ENCODE measurements at places on chromosomes 13 and 19.

GRCh38 chr13:20473139-20473538 is 52.5 kb downstream of the CRYL1 start:
- DNase-seq: no peak

DNA sequence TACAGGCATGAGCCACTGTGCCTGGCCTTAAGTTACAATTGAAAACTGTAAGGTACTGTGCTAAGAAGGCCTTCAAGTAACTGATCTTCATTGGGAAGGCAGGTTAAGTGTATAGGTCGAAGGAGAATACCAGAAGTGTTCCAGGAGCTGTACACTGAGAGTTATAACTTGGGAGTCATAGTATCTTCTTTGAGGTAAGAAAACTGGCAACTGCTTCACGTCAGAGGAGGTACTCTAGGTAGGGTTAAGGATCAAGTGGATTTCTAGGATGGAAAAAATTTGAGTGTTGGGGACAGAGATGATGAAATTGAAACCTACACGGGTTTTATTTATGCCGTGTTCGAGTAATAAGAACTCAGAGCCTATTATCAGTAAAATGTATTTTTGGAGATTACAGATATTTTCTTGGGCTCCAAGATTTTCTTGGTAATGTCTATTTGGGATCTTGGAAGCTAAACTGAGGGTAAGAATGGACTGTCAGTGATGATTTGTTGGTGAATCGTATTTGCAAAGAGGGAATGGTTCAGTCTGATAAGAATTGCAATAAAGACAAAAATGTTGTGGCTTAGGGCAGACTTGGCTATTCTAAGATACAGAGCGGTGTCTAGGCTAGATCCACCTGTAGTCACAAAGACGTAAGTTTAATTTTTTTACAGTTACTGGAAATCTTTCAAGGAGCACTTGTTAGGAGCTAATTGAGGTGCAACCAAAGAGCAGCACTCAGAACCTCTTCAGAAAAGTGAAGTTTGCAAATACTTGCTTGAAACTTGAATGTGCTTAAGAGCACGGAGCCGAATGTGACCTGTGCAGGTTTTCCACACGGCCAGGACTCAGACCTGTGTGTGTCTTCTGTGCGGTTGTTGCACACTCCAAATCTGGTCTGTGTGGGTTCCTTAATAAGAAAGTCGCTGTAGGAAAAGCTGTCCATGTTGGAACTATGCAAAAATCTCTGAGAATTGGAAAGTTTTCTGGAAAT is 102.5 kb downstream of the URI1 start:
- no peak for DNase-seq

DNA sequence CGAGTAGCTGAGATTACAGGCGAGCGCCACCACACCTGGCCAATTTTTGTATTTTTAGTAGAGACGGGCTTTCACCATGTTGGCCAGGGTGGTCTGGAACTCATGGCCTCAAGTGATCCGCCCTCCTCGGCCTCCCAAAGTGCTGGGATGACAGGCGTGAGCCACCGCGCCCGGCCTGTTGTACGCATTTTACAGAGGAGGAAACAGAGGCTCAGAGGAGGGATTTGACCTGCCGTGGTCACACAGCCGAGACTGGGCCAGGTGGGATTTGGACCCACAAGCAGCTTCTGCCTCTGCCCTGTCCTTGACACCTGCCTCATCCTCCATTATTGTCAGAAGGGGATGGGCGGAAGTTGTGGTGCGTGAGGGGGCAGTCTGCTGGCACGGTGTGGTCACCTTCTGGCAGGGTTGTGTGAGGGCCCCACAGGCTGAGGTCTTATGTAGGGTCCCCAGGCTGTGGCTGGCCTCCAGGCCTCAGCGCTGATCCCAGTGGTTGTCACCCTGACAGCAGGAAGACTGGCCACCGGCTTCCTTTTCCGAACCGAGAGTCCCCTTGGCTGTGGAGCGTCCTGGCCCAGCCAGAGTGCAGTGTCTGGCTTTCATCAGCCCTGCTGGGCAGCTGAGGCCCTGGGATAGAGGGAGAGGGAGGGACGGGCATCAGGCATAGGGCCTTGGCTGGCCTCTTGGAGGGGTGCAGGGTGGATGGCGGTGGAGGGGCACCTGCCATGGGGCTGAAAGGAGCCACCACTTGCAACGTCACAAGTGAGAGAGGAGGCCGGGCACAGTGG is 20.3 kb downstream of the NFIC start:
- DNase-seq: no peak

GRCh38 chr19:50693064-50693975 is 26.3 kb downstream of the SHANK1 start:
- no peak for DNase-seq

- no peak for DNase-seq
Measured at GRCh38 chr13:51781246-51782022, 22.5 kb downstream of the DHRS12 start.

GRCh38 chr13:91716436-91717065 is 318.1 kb downstream of the GPC5 start:
- no peak for DNase-seq

- DNase-seq: no peak
Measured at GRCh38 chr13:76725211-76725610, 161.0 kb downstream of the KCTD12 start.

GRCh38 chr19:55247621-55248099 is 11.2 kb downstream of the PPP6R1 start:
- DNase-seq: no peak

DNA sequence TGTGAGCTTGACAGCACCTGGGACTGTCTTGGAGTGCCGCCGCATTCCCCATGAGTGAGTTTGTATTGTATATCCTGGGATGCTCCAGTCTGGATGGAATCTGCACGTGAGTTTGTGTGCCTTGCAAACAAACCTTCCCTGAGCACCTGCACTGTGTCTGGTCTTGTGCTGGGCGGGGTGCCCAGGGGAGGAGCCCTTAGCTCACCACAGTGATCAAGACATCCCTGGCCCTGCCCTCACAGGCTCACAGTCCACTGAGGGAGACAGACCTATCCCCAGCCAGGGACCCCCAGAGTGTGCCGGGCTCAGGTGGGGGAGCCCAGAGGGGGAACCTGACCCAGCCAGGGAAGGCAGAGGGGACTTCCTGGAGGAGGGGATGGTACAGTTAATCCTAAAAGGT is 1.7 kb upstream of the BCAM start:
- DNase-seq: no peak

DNA sequence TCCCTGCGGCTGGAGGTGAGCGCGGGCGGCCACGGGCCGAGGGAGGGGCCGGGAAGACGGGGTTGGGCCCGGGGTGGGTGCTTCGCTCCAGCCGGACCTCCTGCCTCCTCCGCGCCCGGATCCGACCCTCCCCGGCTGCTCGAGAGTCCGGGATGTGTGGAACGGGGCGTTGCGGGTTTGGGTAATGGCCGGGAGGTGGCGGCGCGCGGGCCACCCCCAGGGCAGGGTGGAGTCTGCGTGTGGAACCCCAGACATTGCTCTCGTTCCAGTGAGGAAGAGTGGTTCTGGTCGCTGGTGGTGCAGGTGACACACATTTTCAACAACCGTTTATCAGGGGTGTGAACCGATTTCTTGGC is 38.8 kb downstream of the ARHGEF7 start:
- DNase-seq: no peak

DNA sequence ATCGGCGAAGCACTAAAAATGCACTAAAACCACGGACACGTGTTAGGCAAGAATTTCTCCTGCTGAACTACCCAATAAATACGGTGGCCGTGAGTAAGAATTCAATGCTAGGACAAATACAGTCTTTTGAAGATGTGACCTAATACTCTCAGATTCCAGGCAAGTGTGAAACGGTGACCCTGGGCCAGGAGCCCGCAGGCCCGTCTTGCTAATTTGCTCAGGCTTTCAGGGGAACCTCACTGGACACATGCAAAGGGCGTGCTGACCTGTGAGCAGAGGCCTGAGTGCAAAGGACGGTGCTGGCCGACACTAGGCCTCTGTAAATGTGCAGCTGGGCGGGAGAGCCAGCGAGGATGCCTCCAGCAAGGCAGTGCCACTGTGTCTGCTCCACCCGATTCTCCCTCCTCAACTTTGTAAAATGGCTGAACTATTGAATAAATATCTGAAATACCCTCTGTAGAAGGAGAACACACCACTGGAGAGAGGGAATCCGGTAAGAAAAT is 70.1 kb downstream of the STK24 start:
- no peak for DNase-seq

GRCh38 chr13:112978561-112979405 is 9.8 kb downstream of the MCF2L start:
- DNase-seq: no peak

DNA sequence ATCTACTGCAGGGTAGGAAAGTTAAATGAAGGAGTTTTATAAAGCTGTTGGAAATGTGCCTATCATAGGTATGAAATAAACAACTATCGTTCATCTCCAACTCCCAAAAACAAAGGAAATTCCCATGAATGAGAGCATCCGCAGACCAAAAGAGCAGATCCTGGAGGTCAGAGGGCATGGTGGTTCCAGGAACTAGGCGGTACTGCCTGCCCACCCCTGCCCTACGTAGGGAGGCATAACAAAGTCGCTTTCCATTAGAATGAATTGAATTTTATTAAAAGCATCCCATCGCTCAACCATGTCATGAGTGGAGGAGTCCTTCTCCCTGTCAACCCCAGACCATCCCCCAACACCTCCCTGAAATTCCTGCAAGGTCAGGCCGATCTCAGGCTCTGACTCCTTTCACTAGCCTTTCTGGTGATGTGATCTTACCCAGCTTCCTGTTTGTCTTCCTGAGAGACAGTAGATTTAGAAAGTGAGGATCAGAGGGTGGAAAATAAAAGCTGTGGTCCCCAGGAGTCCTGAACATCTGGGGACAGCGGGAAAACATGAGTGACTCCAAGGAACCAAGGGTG is at the start of gene CLEC4M:
TSS of gene CLEC4M (plus strand) at position 525 of the 575 bp plus-strand sequence. CDS start at position 549, 24 bp downstream.
- no peak for DNase-seq

- DNase-seq: no peak
Measured at GRCh38 chr19:55685776-55686175, 10.8 kb downstream of the EPN1 start.

DNA sequence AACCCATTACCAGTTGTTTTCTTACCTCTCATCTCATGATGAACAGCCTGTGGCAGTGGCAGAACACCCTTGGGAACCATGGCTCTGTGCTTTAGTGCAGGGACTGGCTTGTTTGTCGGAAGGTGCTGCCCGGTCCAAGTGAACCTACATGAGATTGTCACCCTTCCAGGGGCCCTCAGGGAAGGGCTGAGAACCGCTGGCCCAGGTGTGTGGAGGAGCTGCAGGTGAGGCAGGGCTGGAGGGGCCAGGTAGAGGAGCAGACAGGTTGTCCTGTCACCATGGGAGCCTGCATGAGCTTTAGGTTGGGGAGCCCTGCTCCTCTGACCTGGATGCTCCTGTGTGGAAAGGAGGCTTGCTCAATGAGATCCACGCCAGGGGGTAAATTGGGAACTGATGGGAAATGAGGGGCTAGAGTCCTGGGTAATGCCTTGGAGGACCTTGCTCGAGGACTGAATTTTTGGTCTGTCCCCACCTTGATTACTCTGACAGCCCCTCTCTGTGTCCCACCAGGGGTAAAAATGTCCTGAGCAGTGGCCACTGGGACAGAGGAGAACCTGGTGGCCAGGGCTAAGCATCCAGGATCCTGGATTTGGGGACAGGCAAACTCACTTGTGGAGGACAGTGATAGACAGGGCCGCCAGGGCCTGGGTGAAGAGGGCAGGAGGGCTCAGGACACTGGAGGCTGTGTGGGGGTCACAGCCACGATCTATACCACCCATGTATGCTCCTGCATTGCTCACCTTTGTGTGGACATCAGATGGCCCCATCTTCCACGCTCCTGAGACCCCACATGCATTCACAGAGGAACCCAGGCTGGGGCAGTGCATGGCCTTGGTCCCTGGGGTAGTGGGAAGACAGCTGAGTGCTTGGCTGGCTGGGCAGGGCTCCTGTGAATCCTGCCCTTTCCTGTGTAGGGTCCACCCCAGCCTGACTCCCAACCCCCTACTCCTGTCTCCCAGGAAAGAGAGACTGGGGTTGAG is 24.1 kb upstream of the CEACAM1 start:
- DNase-seq: no peak

DNA sequence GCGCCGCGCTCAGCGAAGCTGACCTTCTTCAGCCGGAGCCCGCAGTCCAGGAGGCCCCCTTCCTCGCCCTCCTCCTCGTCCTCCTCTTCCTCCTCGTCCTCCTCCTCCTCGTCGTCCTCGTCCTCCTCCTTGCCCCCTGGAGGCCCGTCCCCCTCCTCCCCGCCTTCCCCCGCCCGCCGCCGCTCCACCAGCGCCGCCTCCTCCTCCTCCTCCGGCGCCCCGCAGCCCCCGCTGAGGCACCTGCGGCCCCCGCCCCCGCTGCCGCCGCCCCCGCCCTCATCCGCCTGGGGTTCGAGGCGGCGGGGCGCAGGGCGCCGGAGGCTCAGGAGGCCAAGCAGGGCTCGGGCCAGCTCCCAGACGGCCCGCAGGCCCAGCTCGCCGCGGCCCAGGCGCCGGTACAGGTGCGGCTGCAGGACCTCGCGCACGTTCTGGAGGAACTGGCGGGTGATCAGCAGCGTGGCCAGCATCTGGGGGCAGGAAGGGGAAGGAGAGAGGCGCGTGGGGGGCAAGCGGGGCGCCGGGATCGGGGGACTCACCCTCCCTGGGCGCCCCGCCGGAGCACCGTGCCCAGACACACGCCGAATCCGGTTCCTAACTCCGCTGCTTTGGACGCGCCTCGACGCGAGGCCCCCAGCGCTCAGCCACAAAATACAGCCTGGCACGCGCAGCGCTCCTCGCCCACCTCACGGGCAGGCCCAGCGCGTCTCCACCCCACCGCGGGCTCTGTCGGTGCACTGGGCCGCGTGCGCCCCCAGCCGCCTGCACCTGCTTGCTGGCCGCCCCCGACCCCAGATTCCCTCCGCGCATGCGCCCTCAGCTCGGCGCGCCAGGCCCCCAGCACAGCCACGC is 5.9 kb downstream of the ANO8 start:
- DNase-seq: peak; percentile 61

DNA sequence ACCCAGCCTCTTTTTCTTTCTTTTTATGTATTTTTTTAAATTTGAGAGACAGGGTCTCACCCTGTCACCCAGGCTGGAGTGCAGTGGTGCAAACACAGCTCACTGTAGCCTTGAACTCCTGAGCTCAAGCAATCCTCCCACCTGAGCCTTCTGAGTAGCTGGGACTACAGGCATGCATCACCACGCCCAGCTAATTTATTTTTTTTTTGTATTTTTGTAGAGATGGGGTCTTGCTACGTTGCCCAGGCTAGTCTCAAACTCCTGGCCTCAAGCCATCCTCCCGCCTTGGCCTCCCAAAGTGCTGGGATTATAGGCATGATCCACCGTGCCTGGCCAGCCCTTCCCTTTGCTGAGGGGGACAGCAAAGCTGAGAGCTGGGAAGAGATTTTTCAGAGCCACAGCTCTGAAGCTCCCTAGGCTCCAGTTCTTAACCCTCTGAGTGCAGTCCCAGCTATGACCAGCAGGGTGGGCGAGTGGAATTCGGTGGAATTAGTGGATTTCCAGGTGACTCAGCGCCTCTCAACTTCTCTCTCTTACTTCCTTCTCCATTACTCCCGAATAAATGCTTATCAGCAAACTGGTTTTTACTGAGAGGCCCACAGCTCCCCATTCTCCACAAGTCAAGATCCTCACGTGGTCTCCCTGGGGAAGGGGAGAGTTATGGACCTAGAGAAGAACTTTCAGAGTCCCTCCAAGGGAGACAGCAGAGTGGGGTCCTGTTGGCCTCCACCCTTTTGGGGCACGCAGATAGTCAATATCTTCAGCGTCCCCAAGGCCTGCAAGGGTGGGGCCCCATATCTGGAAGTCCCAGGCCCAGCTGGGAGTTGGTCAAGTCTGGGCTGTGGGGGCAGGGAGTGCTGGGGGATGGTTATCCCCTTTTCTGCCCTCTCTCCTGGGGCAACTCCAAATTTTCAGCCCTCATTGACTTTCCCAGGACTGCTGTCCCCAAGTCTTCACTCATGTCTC is 1.2 kb downstream of the BLVRB start:
- DNase-seq: peak; percentile 73
